ENCODE measurements at places on chromosomes 2 and 18. TPM values are rescaled to one million over a fixed set of nuclear protein-coding genes. Genes with fewer than 3 reads are reported as not detected.

The KCNJ3 gene
- not detected for total RNA-seq

The TTN gene
- total RNA-seq = 0.59 TPM

The DUSP19 gene
- 1.2 TPM for total RNA-seq

The DPP10 gene
- total RNA-seq = 11.3 TPM

DNA sequence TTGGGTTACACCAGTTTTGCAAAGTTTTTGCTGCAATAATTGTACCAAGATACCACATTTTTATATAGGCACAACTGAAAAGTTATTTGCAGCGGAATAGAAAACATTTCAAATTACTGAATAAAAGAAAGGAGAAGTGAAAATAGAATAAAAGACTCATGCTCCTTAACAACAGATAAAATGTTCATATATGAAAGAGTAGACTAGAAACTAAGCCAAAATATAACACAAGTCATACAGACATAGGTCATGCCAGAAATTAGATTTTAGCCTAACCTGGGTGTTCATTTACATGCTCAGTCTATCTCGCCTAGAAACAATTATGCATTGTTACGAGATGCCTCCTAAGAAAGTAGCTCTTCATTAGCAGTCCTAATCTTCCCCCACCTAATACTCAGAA lies 16.4 kb upstream of the MAP3K20 start:
- DNase-seq = no peak

GRCh38 chr2:181046833-181047232 lies 66.4 kb downstream of the UBE2E3 start:
- no peak for DNase-seq

DNA sequence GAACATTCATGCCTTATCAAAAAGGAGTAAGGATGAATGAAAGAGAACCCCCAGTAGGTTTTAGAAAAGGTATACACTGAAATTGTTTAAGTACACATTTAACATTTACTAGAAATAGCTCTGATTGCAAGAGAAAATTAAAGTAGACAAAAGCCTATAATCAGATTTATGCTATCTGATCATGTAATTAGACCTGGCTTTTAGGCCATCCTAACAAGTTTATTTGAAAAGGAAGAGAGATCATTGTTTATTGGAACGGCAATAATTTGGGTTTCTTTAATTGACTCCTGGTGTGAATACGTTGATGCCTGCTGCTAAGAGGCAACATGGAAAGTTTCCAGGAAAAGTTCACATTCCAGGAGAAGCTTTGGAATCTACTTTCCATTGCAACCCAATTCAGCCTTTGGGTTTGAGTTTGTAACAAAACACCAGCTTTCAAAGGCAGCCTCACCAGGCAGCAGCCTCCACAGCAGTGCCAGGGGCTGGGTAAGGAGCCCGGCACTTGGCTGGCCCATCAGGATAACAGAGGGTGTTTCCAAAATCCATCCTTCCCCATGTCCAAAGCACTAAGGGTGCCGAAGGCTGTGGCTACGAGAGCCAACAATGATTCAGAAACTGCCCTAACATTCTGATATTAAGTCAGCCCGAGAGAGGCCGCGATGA lies 18.0 kb downstream of the FZD7 start:
- DNase-seq = no peak

GRCh38 chr2:191351921-191352320 lies 106.7 kb downstream of the MYO1B start:
- no peak for DNase-seq

All from H9 (cell line).